ENCODE measurements at places on chromosomes 7 and 10.
A peak's percentile ranks its signal among the peaks of the same experiment; 100 is the strongest.

GRCh38 chr10:78937393-78937792, 131.4 kb upstream of the ZMIZ1 start:
- DNase-seq, result no peak

- DNase-seq, result no peak
These were observed 26.5 kb downstream of the KNDC1 start for GRCh38 chr10:133186416-133187090.

- no peak for DNase-seq
These were observed 62.7 kb downstream of the ARID5B start for GRCh38 chr10:61964059-61964709.

- DNase-seq, result peak; percentile 93
These were observed 216.4 kb upstream of the LRGUK start for GRCh38 chr7:133910761-133911160.

DNA sequence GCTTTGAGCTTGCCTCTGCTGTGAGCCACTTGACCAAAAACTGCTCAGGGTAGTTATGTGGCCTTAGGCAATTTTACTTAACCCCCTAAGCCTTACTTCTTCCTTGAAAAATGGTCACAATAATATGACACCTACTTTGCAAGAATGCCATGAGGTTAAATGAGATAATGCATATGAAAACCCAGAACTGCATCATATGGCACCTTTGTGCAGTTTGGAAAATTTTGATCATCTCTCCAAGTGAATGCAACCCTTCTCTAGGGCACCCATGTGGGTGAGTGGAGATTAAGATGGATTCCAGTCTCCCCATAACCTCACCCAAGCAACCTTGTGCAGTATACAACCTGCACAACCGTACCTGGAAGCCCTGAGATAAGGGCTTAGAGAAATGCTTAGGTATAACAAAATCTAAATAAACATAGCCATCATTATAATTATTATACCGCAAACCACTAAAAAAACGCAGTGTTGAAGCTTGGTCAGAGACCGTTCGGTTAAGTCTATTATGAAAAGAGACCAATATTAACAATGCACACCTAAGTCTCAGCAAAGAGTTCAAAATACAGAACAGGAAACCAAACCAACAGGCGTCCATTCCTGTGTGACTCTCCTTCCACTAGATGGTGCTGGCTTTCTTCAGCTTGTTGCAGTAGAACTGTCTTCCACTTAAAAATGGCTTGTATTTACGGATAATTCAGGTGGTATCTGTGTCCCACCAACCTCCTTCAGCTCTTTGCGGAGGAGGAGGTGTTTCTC, 21.0 kb upstream of the ASB15 start:
- peak; percentile 73 for DNase-seq

DNA sequence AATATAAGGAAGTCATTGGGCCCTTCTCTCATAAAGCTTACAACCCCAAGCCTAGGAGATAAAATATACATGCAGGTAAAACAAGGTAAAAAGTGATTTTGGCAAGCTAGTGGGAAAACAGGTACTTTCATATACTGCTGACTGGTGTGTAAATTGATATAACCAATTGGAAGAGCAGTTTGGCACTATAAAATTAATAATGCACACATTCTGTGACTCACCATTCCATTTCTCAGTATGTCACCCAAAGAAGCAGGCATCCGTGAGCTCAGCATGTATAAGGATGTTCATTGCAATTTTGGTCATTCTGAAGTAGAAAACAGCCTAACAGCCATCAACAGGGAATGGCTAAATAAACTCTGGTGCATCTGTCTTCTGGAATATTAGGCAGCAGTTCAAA, 2.9 kb downstream of the MACROH2A2 start:
- DNase-seq, result no peak

DNA sequence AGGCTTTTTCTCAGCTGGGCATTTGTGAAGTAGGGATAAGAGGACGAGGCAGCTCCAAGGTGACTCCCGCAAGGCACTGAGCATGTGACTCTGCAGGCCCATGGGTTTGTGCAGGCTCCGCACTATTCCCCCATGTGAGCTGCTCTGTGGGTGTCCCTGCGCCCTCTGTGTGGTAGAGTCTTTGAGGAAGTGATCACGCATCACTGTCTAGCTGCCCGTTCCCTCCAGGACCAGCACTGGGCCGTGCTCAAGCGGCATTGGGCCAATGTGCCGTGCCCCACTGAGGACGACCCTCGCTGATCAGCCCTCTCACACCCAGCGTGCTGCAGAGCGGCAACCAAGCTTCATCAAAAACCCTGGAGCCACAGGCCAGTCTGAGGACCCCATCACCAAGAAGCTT, 7.5 kb downstream of the PRKAG2 start:
- DNase-seq, result no peak
